ENCODE measurements at places on chromosomes 6 and 20.
A peak's percentile ranks its signal among the peaks of the same experiment; 100 is the strongest.

DNA sequence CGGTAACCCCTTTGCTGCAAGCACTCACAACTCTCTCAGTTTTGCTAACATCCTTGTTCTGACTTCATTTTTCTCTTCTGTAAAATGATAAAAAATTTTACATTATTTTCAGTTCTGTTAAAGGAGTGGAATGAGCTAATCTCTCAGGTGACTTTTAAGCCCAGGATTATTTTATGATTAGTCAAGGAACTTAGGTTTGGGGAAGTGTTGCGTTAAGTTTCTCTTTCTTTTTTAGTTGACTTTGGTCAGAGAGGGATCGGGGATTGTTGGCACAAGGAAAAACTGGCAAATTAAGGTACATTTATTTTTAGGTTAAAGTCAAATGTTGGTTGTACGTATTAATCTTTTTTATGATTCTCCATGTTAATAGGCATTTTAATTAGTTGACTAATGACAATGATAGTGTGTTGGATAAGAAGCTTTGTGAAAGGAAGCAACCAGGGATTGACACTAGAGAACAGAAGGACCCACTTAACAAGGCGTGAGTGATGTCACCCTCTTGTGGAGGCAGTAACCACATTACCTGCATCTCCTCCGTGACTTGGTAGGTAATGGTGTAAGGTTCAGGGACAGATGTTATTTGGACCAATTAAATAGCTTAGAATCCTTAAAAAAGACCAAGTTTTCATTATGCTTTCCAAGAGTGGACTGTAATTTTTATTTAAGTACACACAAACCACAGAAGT is 31.6 kb downstream of the CD83 start:
- no peak for DNase-seq

DNA sequence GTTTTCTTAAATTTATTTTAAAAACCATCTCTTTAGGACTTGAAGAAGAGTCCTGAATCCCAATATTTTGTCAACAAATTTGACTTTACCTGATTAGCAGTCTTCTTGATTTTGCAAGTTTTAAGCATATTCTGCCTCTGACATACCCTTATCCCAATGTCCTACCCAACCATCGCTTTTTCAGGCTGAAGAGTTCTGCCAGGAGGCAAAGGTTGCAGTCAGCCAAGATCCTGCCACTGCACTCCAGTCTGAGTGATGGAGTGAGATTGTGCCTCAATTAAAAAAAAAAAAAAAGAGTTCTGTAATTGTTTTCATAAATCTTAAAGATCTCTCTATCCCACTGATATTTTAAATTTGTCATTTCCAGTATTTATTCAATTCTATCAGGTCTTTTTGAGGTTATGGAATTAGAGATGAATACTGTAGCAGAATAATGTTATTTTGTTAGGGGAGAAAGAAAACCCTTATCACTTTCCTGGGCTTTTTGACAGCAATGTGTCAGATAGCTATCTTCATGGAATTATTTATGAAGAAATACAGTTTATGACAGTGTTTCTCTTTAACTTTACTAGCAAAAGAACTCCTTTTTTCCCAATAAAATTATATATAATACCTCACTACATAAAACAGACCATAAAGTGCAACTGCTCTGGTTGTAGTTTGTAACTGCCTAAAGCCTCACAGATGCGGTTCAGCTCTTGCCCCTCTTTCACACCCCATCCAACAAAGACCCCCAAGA is 78.2 kb downstream of the IBTK start:
- DNase-seq: no peak

- DNase-seq: no peak
Measured at GRCh38 chr6:153960281-153960680, 78.8 kb upstream of the OPRM1 start.

DNA sequence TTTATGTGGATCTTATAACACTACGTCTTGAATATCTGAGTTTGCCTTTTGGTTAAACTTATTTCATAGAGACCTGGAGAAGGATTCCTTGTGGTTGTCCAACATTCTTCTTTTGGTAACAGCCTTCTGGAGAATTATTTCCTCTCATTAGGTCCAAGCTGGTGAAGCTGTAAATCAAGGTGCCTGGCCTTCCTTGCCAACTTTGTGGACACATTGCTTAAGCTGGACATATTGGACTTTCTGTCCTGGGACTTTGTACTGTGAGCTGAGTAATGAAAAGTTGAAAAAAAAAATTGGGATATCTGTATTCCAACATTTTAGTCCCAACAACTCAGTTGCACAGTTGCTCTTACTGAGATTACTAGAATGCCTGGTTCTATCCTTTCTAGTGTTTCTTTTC is 186.2 kb downstream of the HAO1 start:
- no peak for DNase-seq

- no peak for DNase-seq
Measured at GRCh38 chr6:138722425-138723371, 50.9 kb upstream of the CCDC28A start.

DNA sequence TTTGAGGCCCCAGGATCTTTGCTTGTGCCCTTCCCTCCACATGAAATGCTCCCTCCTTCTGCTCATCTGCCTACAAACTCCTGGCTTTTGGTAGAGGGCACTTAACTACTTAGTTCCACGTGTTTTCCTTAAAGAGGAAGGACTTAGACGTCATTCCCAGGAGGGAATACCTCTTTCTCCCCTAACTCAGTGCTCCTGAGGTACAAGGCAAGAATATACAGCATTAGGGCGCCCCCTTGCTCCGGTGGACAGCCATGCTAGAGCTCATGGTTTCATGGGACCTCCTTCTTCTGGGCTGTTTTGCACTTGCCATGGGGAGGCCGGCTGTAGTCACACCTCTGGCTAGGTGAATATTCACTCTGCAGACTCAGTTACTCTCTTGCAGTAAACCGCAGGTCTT is 93.8 kb upstream of the LY86 start:
- DNase-seq: peak; percentile 21

DNA sequence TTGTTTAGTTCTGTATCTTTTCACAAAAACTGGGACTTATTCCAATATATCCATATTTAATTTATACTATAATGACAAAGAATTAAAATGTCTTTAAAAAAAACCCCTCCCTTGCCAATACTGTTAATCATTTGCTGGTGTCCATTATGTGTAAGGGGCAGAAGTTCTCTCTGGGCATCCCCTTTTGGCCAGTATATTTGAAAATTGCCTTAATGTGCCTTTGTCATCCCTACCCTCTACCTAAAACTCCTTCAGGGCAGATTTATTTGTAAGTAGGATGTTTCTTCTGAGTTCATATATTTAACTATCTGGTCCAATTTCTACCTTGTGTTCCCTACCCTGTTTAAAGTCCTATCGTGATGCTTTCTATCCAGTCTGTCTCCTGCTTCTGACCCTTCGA is 62.9 kb downstream of the ARHGAP18 start:
- DNase-seq: no peak

GRCh38 chr6:151553416-151554165 is 59.8 kb downstream of the CCDC170 start:
- DNase-seq: no peak

DNA sequence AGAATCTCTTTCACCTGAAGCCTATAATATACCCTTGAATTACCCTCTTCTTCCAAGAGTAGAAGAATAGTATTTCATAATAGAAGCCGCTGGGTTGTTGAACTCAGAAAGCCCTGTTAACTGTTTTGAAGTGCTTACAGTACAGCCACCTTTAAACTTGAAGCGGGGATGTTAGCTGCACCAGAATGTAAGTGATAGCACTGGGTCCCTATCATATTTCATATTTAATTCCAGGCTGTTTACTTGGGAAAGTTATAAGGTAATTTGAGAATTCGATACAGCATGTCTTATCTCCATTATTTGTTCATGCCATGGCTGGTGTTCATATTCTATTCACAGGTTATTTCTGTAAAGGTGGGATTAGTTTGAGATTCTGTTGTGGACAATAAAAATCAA is 63.5 kb upstream of the VSTM2L start:
- no peak for DNase-seq

DNA sequence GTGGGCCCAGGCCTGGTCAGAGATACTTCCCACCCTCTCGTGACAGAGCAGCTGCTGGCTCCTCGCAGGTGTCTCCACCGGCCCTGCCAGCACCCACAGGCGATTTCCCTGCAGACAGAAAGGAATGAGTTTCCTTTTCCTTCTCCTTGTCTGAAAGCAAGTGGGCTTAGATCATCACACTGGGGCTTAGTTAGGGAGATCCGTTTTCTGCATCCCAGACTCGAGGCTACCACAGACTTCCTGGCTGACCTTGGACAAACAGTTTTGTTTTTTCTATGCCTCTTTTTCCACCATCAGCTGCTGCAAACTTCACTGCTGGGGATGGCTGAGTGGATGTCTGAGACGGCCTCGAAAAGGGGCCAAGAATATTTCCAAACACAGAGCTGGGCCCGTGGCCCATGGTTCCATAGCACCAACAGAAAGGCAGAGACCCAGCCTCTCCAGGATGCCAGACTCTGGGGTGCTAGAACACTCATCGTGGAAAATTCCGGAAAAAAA is 86.5 kb downstream of the BANF2 start:
- no peak for DNase-seq

GRCh38 chr6:100283285-100283684 is 181.4 kb downstream of the SIM1 start:
- DNase-seq: peak; percentile 47

- no peak for DNase-seq
Measured at GRCh38 chr6:105646391-105646867, 243.5 kb upstream of the PREP start.

Data from SW 1271 (cell line).